Muscle of arm (tissue), 14 donors: ENCODE measurements at places on chromosomes 6 and 20.

- DNase-seq, result no peak
These were observed 7.8 kb upstream of the CST3 start for GRCh38 chr20:23645575-23645974.

- DNase-seq, result no peak
These were observed 281.1 kb downstream of the SYNE1 start for GRCh38 chr6:152356016-152356415.

DNA sequence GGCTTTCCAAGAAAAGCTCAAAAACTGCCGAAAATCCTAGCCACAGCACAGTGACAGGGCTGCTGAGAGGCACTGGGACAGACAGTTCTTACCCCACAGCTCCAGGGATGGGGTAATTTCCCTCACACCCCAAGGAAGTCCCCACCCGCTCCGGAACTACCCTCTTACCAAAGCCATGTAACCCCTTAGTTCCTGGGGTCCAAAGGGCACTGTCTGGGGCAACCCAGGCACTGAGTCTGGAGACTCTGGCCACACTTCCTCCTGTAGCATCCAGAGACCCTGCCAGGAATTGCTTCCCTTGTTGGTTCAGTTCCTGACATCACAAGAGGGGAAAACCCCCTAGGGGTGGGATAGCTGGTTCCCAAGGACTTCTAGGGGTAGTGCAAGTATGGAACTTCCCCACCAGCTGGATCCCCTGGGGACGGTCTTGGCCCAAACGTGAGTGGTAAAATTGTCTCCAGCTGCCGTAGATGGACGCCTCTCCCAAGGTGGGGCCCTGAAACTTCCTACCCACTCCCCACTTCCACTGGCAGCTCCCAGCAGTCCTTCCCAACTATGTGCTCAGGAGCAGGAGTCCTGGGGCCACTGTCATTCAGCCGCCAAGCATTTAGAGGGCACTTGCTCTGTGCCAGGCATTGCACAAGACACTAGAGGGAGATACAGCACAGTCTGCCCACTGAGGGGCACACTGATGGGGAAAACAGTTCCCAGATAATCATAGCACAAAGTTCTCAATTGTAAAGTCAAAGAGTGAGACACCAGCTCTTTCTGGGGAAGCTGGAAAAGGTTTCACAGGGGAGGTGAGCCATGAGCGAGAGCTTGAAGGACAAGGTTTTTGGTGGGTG is 17.2 kb upstream of the HCK start:
- no peak for DNase-seq

- DNase-seq, result no peak
These were observed 221.5 kb downstream of the MYLK4 start for GRCh38 chr6:2529211-2529719.
